ENCODE measurements at places on chromosomes 4 and X. TPM values are rescaled to one million over a fixed set of nuclear protein-coding genes. Genes with fewer than 3 reads are reported as not detected.
A peak's percentile ranks its signal among the peaks of the same experiment; 100 is the strongest.

GRCh38 chr4:81562093-81562492 is 90.4 kb upstream of the RASGEF1B start:
- peak; percentile 32 for DNase-seq

The OPRPN gene
- total RNA-seq, result not detected

- no peak for DNase-seq
Measured at GRCh38 chr4:152385551-152385950, 150.3 kb downstream of the FBXW7 start.

DNA sequence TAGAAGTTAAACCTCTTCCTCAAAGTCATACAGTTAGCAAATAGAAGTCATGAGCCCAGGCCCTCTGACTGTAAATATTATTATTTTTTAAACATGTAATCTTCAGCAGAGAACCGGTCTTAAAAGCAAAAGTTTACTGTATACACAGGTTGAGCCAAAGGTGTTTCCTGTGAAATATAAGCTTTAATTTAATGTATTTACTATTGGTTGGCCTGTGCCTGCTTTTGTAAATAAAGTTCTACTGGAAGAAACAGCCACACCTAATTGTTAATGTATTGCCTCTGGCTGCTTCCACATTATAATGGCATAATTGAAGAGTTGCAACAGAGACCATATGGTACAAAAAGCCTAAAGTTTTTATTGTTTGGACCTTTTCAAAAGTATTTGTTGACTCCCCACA is 61.0 kb upstream of the PRDM8 start:
- no peak for DNase-seq

DNA sequence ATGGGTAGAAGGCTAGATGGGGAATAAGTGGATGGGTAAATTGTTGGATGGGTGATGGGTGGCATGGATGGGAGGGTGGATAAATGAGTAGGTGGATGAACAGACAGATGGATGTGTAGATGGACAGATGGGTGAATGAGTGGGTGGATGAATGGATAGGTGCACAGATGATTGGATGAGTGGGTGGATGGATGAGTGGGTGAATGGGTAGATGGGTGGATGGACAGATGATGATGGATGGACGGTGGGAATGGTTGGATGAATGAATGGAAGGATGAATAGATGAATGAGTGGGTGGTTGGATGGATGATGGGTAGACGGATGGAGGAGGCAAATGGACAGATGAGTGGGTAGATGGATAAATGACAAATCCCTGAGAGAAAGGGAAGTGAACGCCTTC is 68.3 kb downstream of the EVC2 start:
- DNase-seq, result no peak

- no peak for DNase-seq
Measured at GRCh38 chr4:87500092-87500462, 29.1 kb downstream of the SPARCL1 start.

DNA sequence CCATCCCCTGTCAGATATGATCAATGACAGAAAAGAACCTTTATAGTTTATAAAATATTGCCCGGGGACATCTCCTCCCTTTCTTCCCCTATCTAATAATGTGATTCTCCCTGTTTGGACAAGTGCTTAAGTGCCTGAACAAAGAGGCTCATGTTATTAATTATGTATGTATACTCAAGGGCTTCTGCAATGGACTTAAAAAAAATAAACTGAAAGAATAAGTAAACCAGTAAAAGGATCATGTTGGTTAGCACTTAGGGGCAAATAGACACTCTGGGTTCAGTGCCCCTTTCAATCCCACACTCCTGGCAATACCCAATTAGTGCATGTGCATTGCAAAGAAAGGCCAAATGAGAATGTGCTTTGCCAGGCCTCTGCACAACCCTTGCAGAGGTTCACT is 30.7 kb upstream of the RPS6KA6 start:
- no peak for DNase-seq

DNA sequence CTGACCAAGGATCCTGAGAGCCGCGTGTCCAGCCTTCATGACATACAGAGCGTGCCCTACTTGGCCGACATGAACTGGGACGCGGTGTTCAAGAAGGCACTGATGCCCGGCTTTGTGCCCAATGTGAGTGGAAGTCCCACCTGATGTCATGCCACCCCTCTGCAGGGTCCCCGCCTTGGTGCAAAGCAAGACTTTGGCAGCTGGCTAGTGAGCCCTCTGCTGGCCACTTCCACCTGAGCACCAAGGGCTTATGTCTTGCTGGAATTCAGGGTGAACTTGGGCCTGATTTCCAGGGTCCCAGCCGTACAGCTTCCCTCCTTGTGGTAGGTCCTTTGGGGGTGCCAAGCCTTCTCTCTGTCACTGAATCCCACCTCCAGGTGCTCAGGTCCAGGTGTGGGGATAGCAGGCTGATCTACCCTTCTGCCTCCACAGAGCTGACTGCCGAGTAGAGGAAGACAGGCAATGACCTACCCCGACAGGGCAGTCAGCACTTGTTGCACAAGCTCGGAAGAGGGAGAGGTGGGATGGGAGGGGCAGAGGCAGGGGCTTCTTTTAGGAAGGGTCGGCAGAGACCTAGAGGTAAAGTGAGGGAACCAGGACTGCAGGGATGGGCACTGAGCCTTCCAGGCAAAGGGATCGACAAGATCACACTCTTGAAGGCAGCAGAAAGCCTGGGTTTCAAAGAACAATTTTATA is 248.1 kb downstream of the EVC2 start:
- no peak for DNase-seq

GRCh38 chrX:151174581-151175282 is 1.7 kb upstream of the GPR50 start:
- no peak for DNase-seq

DNA sequence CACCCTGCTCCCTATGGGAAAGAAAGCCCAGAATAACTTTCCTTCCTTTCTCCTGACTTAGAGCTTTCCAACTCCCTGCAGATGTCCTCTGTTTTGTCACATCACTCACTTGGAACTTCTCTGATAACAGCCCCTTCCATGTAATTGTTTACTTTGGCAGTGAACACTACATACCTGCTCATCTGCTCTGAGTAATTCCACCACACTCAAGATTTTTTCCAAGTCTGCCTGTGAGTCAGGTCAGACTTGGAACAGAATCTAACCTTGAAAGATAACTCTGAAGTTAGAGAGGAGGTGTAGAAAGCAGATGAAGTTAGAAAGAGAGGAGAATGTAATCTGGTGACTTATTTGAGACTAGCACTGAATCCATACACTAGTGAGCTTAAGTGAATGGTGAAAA is 7.4 kb downstream of the MAGEB10 start:
- DNase-seq, result no peak

The ARHGEF6 gene
- 27.0 TPM for total RNA-seq

GRCh38 chr4:161696944-161697343 is 466.9 kb downstream of the FSTL5 start:
- no peak for DNase-seq

GRCh38 chr4:172042714-172043114 is 229.5 kb downstream of the GALNTL6 start:
- no peak for DNase-seq

GRCh38 chrX:132497432-132497831 is 8.6 kb upstream of the MBNL3 start:
- no peak for DNase-seq

DNA sequence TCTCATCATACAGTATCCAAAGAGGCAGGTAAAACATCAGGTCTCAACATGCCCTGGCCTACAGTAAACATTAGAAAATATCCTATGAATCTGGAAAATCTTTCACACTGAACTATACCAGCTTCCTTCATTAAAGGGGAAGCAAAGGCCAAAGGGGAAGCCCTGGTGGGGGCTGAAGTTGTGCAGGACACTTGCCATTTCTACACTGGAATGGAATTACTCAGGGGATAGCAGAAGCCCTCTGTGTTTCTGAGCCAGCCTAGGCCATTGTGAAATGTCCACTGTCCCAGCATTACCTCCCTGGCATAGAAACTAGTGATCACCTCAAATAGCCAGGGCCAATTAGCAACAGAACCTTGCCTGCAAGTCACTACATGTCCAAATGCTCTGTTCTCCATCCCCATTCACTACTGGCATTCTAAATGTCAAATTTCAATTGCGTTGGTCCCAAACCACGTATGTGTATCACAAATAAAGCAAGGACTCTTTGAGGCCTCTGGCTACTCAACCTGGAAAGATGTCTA is 429.9 kb downstream of the AFF2 start:
- DNase-seq, result no peak

- no peak for DNase-seq
Measured at GRCh38 chrX:10414862-10415261, 205.5 kb downstream of the MID1 start.

GRCh38 chr4:148097801-148098200 is 344.4 kb downstream of the NR3C2 start:
- no peak for DNase-seq

The CENPE gene
- 22.9 TPM for total RNA-seq

The STAP1 gene
- total RNA-seq, result 0.40 TPM

DNA sequence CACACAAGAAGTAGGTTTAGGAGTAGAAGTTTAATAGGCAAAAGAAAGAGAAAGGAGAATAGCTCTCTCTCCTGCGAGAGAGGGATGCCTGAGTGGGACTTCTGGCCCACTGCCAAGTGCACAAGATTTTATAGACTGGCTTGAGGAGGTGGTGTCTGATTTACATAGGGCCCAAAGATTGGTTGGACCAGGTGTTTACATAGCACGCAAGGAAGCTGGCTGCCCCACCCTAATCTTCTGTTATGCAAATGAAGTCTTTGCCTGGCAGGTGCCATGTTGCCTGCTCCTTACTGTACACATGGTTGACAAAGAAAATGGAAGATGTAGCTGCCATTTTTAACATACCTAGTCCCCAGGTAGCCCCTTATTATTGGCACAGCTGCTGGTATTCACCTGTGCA is 170.8 kb upstream of the GATB start:
- no peak for DNase-seq

The C4orf51 gene
- total RNA-seq, result not detected

GRCh38 chr4:37825968-37826294 is 555 bp upstream of the PGM2 start:
- no peak for DNase-seq

The XAGE2 gene
- not detected for total RNA-seq

The ADH7 gene
- not detected for total RNA-seq

DNA sequence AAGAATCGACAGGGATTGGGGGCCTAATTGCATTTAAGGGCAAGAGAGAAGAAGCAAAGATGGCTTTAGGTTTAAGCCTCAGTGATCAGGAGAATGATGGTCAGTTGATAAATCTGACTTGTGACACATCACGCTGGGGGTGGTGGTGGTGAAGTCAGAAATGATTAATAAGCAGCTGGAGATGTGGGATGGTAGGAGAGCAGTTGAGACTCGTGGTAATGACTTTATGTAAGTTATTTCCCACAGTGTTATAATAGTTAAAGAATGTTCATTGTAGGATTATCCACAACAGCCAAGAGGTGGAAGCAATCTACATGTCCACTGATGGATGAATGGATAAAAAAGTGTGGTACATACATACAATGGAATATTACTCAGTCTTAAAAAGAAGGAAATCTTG is 178.9 kb upstream of the GPC4 start:
- no peak for DNase-seq

GRCh38 chr4:27218013-27218412 is 357.4 kb downstream of the STIM2 start:
- DNase-seq, result no peak

DNA sequence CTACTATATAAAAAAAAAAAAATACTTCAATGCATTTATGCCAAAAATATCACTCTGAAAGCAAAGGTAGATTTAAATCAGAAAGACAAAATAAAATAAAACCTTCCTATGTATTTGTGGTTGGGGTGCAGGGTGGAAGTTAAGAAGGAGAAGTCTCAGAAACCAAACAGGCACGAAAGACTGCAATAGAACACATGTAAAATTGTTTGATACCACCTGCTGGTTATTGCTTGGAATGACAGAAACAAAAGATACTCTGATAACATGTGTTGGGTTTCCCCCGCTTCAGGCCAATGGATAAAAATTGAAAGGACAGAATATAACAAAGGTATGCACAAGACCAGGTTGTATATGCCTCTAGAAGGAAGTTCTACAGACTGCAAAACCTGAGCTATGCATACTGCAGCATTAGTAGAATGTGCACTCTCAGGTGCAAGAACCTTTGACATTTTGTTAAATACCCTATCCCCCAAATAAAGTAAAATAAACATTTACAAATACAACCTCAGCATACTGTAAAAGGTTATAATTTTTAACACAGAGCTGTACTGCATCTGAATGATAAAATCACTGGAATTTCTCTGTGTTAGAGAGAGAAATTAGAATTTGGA is 118.8 kb downstream of the GABRA2 start:
- no peak for DNase-seq

The BGN gene
- total RNA-seq, result not detected

- DNase-seq, result no peak
Measured at GRCh38 chrX:76454456-76454927, 27.0 kb downstream of the MAGEE1 start.

DNA sequence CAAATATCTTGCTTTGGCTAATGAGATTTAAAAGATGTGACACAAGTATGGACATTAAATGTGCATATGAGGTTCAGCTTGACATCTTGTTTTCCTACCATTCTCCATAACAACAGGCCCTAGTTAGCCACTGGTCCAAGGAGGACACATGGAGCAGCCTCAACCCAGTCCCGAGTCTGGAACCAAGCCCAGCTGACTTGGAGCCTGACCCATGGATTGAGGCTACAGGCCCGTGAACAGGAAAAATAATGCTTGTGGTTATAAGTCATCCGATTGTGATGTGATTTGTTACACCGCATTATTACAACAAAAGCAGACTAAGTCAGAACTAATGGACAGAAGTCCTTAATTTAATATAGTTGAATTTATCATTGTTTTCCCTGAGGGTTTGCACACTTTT is 123.2 kb upstream of the BANK1 start:
- no peak for DNase-seq

DNA sequence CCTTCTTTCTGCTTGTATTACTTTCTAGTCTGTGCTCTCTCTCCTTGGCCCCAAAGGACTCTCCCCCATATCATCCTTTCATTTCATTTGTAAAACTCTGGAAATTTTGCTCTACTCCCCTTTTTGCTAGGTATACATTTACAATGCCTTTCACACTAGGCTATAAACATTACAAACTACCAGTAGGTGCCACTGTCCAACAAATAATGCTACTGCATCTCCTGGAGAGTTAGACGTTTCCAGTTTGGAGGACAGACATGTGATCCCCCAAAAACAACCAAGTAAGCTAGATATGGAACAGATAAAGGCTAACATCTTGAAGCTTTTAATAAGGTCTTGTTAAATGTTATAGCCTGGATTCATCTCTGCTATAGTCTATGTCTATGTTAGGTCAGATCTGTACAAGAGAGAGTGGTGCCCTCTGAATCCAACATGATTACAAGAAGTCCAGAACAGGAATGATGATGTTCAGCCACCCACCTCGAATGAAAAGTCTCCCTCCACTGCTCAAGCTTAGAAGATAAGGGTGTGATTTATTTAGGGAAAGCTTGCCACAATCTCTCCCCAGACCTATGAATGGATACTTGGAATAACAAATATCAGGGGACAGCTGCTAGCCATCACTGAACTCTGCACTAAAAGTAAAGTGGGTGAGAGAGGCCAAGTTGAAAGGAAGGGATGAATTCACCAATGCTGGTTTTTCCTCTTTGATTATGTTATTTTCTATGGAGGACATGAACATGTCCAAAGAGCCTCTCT is 14.3 kb downstream of the CBR4 start:
- DNase-seq, result no peak
